ENCODE measurements at places on chromosomes 4 and X.

DNA sequence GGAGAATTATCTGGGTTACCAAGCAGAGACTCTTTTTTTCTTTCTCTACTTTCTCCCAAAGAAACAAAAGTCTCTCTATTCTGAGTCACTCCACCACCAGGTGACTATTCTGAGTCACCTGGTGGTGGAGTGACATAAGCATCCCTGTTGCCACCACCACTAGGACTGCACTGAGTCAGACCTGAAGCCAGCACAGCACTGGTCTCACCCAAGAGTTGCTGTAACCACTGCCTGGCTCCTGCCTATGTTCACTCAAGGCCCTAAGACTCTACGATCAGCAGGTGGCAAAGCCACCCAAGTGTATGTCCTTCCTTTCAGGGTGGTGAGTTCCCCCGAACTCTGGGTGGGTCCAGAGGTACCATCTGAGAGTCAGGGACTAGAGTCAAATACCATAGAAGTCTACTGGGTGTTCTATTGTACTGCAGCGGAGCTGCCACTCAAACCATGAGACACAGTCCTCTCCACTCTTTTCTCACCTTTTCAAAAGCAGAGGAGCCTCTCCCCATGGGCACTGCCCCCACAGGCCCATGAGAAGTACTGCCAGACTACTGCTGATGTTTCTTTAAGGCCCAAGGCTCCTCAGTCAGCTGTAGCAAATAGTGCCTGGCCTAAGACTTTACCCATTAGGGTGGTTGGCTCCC is 209.6 kb upstream of the IRS4 start:
- DNase-seq: no peak

GRCh38 chrX:44330227-44330626 is 13.2 kb downstream of the EFHC2 start:
- DNase-seq: no peak

DNA sequence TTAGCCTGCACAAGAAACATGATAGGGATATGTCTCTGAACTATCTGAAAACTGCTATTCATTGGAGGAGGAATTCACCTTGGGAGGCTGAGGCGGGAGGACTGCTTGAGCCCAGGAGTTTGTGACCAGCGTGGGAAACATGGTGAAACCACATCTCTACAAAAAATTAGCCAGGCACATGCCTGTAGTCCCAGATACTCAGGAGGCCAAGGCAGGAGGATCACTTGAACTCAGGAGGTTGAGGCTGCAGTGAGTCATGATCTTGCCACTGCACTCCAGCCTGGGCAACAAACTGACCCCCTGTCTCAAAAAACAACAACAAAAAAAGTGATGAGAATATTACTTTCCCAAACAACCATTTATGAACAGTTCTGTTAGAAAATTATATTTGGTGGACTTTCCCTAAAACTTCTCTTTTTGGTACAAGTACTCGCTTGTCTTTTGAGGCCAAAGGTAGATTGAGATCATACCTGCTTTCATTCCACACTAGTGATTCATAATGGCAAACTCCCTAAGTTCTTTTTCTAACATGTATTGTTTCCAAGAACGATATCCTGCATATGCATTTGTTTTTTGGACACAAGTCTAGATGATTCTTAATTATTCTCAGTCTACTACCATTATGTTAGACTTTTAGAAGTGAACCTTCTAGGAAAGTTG is 33.4 kb downstream of the METTL14 start:
- DNase-seq: no peak

GRCh38 chr4:64353904-64354303 is 55.3 kb downstream of the TECRL start:
- no peak for DNase-seq
